ENCODE measurements at places on chromosomes 3 and 15.

DNA sequence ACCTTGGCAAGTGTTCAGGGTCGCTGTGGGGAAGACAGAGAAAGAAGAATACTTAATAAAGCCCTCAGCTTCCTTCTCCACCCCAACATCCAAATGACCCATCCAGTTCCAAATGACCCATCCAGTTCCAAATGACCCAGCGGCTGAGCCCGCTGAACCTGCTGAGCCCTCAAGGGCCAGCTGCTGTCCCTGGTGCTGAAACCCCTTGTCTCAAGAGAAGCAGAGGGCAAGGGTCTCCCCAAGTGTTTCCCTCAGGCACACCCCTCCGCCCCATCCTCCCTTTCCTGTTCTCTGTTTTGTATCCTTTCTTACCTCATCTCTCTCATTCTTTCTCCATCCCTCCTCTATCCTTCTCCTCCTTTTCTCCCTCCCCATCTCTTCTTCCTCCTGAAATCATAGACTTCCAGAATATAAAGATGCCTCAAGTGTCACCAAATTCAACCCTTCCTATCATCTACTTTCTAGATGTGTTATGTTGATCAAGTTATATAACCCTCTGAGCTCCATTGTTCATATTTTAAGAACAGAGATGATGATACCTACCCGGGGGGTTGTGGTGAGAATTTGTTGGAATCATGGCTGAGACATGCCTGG lies 29.0 kb downstream of the CCDC33 start:
- DNase-seq = peak; percentile 70

DNA sequence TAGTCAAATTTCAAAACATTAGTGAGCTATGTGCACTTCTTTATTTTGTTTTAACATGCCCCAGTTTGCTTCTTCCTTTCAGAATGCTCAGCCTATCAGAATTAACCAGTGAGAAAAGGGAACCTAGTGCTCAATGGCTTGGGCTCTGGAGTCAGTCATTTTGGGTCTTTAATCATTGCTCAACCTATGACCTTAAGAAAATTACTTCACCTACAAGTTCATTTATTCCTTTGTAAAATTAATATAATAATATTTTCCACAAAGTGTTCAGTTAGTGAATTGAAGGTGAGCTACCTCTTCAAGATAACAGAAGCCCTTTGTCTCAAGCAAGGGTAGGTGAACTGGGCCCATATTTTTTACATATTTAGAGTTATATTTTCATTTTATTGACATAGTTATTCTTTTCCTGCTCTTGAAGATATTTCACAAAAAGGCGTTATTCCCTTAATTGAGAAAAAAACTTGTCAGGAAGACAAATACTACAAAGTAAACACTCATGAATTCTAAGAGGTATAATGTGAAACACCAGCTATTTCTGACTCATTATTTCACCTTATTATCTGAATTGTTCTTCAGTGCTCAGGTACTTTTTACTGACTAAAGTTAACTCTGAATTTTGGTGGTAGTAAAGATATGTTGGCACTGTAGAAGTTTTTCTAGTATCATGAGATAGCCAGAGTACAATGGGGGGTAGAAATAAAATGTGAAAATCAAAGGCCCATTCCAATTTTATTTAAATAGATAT lies 415.5 kb downstream of the NAALADL2 start:
- DNase-seq = peak; percentile 25

DNA sequence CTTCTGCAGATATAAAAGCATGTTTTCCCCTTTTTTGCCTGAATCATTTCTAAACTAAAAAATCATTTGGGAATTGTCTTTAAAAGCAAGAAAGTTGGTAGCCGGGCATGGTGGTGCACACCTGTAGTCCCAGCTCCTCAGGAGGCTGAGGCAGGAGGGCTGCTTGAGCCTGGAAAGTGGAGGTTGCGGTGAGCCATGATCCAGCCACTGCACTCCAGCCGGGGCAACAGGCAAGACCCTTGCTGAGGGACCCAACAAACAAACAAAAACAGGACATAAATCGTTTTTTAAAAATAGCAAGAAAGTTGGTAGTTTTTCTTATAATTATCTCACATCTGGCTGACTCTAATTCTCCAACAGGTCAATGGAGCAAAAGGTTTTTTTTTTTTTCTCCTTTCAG lies 2.5 kb downstream of the HIGD1A start:
- DNase-seq = no peak

GRCh38 chr15:90664650-90665287 lies 52.4 kb upstream of the BLM start:
- DNase-seq = peak; percentile 51

- no peak for DNase-seq
Measured at GRCh38 chr3:194503081-194503531, 16.3 kb upstream of the ATP13A3 start.

DNA sequence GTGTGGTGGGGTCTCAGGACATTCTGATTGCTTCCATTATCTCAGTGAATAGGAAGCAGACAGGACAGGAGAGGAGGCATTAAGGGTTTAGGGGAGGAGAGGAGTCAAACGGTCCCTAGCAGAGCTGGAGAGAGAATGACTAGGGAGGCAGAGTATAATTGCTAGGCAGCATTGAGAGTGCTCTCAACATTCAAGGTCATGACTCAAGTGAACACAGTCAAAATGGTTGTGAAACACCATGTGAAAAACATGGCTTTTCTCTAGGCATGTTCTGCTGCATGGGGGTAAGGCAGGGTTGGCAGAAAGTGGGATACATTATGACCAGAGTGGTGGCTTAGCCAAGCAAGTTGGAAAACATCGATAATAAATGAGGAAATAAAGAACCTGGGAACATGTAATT lies 19.5 kb upstream of the HRH1 start:
- DNase-seq = no peak
